ENCODE measurements at places on chromosomes 2 and 18. TPM values are rescaled to one million over a fixed set of nuclear protein-coding genes. Genes with fewer than 3 reads are reported as not detected.

DNA sequence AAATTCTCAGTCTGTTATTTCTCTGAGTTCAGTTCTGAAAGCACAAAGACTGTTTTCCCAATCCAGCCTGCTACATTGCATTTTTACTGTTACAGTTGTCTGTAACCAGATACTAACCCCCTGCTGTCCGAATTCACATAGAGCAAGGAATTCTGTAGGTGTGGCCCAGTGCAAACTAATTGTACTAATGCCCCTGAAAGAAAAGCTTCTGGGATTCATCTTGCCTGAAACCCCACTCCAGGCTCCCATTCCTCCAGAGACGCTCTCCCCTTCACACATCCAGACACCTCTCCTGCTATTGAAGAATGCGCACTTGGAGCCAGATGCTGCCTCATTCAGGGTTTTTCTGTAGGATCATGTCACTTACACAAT is 127.0 kb downstream of the TTC32 start:
- DNase-seq = no peak

- no peak for DNase-seq
Observed at GRCh38 chr18:9117980-9118841, 15.7 kb downstream of the NDUFV2 start.

The PROC gene
- total RNA-seq = not detected

DNA sequence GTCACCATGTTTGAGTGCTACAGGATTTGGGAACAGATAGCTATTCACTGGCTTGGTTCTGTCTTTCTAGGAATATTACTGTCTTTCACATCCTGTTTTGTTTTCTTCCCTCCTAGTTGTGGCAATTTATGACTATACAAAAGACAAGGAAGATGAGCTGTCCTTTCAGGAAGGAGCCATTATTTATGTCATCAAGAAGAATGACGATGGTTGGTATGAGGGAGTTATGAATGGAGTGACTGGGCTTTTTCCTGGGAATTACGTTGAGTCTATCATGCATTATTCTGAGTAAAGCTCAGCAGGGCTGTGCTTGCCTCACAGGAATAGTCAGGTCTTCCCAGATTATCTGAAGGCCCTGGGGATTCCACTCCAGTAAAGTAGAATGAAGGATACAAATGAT is 98.9 kb downstream of the ABI2 start:
- DNase-seq = no peak

DNA sequence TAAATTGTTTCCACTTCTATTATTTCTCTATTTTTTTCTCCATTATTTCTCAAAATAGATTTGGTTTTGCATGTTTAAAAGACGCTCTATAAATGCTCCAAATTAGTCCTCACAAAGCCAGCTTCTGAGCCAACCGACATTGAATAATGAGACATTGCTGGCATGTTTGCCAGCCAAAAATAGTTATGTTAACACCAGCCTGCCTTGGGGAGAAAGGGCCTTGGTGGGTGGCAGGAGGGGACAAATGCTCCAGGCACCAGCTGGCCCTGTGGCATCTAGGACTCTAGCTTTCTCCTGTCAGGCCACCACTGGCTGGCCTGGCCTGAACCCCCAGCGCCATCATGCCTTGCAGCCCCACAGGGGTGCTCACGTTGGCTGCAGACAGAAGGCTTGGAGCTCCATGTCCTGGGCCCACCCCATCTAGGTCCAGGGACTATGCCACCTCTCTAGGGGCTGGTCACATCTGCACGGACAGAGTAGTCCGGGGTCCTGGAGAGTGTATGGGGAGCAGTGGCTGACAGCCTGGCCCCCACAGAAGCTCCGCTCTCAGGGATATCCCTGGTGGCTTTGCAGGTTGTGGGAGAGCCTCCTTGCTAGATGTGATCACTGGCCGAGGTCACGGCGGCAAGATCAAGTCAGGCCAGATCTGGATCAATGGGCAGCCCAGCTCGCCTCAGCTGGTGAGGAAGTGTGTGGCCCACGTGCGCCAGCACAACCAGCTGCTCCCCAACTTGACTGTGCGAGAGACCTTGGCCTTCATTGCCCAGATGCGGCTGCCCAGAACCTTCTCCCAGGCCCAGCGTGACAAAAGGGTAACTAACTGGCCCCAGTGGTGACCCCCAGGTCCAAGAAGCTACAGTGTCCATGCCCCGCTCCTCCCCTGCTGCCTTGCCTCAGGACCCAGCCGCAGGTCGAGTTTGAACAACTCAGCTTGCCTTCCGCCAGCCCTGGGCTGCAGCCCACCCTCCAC is 12.5 kb downstream of the ABCG8 start:
- DNase-seq = no peak

The DSEL gene
- total RNA-seq = 0.41 TPM

DNA sequence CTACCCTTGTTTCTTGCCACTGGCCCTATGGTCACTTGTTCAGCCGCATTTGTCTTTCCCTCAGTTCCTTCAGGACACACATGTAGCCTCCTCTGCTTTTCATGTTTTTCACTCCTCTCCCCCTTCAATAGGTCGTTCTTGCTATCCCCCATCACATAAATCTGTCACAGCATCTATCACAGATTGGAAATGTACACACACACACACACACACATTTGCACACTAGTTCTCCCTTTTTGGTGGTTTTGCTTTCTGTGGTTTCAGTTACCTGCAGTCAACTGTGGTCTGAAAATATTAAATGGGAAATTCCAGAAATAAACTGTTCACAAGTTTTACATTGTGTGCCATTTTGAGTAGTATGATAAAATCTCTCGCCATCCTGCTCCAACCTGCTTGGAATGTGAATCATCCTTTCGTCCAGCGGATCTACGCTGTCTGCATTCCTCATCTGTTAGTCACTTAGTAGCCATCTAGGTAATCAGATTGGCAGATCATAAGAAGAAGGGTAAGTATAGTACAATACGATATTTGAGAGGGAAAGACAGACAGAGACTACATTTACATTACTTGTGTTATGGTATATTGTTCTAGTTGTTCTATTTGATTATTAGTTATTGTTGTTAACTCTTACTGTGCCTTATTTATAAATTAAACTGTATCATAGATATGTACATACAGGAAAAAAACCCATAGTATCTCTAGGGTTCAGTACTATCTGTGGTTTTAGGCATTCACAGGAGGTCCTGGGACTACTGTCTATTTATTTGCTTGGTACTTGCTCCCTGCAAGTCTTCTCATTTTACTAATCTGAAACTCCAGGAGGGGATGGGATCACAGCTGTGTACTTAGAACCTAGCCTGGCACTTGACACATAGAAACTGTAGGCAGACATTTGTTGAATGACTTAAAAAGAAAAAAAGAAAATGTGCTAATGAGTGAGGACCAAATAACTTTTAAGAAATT is 86.1 kb upstream of the PNPT1 start:
- no peak for DNase-seq

Data from activated T-cell treated with anti-CD3 and anti-CD28 coated beads, Interleukin-2, amount 50 U/mL, for 4 hours (primary cell).